Calu3 (cell line): ENCODE measurements at places on chromosomes 4 and X. TPM values are rescaled to one million over a fixed set of nuclear protein-coding genes. Genes with fewer than 3 reads are reported as not detected.

Gene CRMP1
- total RNA-seq, result not detected in 2 replicates

Gene EDA2R
- total RNA-seq, result not detected in 2 replicates

DNA sequence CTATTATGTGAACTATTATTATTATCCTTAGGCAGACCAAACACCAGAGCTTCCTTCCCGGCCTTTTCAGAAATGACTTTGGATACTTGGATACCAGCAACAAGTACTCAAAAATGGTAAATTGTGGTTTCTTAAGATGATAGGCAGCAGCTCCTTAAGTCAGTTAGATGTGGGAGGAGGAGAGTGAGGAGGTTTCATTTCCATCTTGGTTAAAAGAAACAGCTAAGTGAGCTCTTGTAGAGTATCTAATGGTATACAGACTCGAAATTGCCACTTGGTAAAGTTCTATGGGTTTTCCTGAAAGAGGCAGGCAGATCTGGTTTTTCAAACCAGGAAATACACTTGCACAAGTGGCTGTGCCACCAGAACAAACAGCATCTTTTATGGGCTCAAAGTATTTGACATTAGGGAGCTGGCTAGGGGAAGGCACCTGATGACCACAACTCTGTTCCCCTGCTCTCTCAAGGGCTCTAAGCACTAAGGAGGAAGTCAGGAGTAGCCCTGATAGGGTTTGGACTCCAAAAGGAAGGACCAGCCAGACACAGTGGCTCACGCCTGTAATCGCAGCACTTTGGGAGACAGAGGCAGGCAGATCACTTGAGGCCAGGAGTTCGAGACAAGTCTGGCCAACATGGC is 130.9 kb downstream of the TMEM164 start:
- no peak overlapping the region for H3K4me3 ChIP-seq
- no peak for DNase-seq
- no peak overlapping the region for H3K27ac ChIP-seq
- H3K36me3 ChIP-seq, result no peaks in the 10 kb centered on the region
- no peaks in the 10 kb centered on the region for H3K27me3 ChIP-seq

- no peaks in the 10 kb centered on the region for H3K4me1 ChIP-seq
- no peak overlapping the region for H3K27ac ChIP-seq
- no peaks in the 10 kb centered on the region for H3K36me3 ChIP-seq
- H3K4me3 ChIP-seq, result no peak overlapping the region
- no peaks in the 10 kb centered on the region for H3K27me3 ChIP-seq
Observed at GRCh38 chr4:3358656-3359055, 65.8 kb downstream of the RGS12 start.

GRCh38 chr4:80188801-80189458 is 8.4 kb upstream of the PRDM8 start:
- peaks cover 17% of the 10 kb centered on the region for H3K36me3 ChIP-seq
- H3K4me1 ChIP-seq, result peaks cover 10% of the 10 kb centered on the region
- H3K27ac ChIP-seq, result no peak overlapping the region

DNA sequence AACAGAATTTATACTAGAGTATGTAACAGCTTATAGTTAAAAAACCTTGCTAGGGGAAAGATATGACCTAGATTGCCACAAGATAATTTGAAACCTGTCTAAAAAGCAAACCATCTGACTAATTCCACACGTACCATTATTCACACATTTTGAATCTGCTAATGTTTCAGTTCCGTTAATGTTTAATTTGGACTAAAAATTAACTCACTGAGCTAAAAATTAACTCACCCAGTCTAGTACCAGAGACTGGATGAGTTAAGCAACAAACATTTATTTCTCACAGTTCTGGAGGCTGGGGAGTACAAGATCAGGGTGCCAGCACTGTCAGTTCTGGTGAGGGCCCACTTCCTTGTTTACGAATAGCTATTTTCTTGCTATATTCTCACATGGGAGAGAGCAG is 231.5 kb upstream of the DIAPH2 start:
- H3K4me1 ChIP-seq, result no peaks in the 10 kb centered on the region
- H3K36me3 ChIP-seq, result no peaks in the 10 kb centered on the region
- H3K27ac ChIP-seq, result no peak overlapping the region
- peak; percentile 24 for DNase-seq
- no peak overlapping the region for H3K4me3 ChIP-seq
